HepG2 (cell line): ENCODE measurements at places on chromosomes 16 and 17.

DNA sequence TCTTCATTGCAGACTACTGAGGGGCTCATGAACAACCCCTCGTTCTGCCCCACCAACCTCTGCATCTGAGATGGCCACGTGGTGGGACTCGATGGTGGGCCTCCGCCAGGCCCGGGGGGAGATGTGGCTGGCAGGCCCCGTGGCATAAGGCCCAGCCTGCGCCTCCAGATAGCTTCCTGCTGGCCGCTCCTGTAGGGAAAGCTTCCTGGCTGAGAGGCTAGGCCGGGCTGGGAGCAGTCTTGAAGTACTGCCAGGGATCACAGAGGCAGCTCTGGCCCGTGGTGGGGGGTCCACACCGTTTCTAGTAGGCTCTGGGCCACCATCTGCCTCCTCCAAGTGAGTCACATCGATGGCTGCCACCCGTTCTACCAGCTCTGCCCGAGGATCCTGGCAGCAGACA is 7.6 kb downstream of the CAMKK1 start:
- DNase-seq, result no peak

DNA sequence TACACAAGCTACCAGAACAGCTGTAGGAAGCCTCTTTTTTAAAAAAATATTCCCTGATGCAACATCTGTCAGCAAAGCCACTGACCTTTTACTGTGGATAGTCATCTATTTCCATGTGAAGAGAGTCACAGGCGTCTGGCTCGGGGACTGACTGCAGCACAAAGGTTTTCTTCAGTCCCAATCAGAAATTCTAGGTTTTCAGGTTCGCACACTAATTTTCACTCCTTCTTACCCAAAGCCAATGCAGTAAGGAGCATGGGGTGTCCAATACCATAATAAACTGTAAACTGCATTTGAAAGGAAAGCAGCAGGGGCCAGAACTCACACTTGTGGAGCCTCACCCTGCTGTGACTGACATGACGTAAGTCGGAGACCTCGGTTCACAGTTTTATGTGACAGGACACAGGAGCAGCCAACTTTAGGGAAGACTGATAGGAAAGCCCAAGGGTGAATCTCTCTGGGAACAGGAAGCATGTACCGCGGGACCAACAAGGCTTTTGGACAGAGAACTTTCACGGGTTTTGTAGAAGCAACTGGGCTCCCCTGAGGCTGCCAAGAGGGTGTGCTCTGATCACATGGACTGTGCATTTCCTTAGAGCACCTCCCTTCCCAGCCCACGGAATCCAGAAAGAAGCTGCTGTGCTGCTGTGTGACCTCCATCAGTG is 9.1 kb upstream of the TMEM100 start:
- no peak for DNase-seq

DNA sequence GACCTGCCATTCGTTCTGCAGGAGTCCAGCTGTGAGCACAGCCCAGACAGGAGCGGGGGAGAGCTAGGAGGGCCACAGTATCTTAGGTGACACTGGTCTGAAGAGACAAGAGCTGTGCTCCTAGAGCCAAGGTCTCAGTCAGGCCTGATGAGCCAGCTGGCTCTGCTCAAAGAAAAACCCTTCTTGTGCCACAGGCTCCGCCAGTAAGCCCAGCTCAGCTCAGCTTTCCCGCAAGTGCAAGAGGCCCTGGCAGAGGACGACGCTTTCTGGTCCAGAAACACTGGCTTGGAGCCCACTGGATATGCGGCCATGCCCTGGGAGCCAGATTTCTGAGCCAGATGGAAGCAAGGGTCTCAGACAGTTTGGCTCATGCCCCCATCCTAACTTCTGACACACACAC is 23.9 kb downstream of the PEMT start:
- no peak for DNase-seq

- DNase-seq, result no peak
These were observed 398.5 kb upstream of the DYNLRB2 start for GRCh38 chr16:80142281-80142680.

DNA sequence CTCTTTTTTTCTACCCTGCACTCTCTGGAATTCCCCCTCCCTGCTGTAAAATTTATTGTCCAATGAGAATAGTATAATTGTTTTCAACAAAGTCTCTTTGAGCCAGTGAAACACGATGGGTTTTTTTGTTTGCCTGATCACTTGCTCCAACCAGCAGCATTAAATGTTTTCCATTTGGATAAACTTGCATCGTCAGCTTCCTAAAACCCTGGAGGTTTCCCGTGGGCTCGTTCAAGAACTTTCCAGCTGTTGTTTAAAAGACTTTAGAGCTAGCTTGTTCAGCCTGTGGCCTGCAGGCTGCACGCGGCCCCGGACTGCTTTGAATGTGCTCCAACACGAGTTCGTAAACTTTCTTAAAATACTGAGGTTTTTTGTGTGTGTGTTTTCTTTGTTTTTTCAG is 14.9 kb downstream of the NAGPA start:
- DNase-seq, result no peak

DNA sequence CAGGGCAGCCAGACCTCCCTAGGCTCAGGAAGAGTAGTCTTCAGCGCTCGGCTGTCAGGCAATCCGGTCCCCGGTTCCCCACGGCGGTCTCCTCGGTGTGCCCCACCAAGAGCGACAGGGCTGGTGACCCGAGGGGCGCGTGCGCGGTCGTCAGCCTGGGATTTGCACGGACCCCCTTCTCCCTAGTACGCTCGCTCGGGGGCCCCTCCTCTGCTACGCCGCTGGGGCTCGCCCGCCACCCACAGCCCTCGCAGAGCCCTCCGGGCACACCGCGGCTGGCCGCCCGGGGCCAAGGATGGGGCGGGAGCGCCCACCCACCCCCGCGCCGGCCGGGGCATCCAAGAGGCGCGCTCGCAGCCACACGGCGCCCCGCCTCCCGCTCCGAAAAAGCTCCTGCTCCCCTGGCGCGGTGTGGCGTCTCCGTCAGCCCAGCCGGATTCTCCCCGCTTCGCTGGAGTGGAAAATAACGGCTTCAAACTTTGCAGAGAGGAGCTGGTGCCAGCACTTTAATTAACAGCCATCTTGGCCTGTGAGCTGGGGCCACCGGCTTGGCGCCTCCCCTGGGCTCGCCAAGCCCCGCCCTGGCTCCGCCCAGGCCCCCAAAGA is 2.1 kb upstream of the C1QL1 start:
- DNase-seq, result no peak

- no peak for DNase-seq
These were observed 910 bp downstream of the ITGAL start for GRCh38 chr16:30473231-30474073.

GRCh38 chr16:65010125-65010524 is 111.7 kb downstream of the CDH11 start:
- DNase-seq, result no peak

DNA sequence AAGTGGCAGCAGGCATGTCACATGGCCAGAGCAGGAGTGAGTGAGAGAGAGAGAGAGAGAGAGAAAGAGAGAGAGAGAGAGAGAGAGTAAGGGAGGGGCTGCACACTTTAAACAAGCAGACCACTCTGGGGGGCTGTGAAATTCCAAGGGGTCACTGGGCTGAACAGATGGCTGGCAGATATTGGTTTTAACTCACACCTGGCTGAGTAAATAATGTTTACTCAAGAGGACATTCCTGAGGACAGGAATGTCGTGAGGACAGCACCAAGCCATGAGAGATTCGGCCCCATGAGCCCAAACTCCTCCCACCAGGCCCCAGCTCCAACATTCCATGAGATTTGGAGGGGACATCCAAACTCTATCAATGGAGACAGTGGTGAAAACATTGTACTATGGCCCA is 269.7 kb downstream of the CBLN1 start:
- no peak for DNase-seq

DNA sequence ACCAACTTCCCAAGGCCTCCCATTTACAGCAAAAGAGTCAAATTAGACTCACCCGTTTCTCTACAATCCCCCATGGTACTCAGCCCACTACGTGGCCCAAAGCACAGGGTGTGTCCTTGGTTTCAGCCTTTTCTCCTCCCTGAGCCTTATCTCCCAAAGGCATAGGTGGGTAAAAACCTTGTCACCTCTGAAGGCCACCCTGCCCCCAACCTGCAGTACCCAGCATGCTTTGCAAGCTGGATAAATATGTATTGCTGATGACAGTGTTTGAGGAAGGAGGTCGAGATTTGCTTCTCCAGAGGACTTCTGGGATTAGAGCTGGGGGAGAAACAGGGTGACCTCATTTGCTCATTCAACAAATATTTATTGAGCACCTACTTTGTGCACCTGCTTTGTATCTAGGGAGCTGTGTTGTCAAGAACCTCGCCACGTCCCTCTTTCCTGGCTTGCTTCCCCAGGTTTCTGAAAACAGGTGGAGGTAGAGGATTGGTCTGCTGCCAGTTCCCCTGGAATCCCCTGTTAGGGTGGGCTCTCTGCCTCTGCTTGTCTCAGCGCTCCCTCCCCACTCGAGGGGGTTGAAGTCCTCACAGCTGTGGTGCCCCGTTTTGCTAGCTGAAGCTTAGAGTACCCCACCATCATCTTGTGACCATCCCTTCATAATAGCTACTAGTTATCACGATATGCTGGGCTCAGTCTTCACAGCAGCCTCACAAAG is 3.0 kb downstream of the LASP1 start:
- peak; percentile 92 for DNase-seq

- DNase-seq, result no peak
These were observed 13.9 kb upstream of the TMC7 start for GRCh38 chr16:18969855-18970240.

- no peak for DNase-seq
These were observed 492.2 kb downstream of the WWOX start for GRCh38 chr16:78591682-78592103.

GRCh38 chr17:37117373-37118142 is 168.8 kb downstream of the AATF start:
- no peak for DNase-seq

- DNase-seq, result no peak
These were observed 21.5 kb upstream of the PSMD7 start for GRCh38 chr16:74275031-74275636.

- no peak for DNase-seq
These were observed 221.3 kb downstream of the C16orf78 start for GRCh38 chr16:49594685-49595498.

DNA sequence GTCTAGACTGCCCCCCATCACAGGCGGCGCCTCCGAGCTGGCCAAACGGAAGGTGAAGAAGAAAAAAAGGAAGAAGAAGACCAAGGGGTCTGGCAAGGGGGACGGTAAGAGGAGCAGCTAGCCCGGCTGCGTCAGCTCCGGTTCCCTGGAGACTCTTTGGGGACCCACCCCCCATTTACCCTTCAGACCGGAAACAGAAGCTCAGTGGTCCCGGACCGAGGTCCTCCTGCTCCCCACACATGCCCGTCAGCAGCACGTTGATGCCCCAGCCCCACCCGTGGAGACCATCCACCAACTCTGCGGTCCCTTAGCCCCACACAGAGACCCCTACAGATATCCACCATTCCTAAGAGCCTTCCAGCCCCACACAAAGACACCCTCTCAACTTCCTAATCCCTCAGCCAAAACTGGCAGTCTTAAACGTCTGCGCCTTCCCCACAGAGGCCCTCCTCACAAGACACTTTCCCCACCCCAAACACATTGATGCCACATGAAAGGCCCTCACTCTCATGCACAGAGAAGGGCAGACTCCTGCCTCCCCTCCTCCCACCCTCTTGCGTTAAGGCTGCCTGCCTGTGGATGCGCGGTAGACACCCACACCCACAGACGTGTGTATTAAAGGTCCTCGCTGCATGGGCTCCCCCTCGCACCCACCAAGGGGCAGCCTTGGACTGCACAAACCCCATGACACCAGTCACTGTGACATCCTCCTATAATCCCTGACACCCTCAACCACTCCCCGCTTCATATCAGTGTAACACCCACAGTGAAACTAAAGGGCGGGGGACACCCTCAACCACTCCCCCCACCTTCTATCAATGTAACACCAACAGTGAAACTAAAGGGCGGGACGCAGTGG is 58.2 kb upstream of the RPH3AL start:
- no peak for DNase-seq

GRCh38 chr17:41666237-41666641 is 22.4 kb upstream of the EIF1 start:
- no peak for DNase-seq

- DNase-seq, result no peak
These were observed 70.1 kb upstream of the CREBBP start for GRCh38 chr16:3950343-3951193.

GRCh38 chr16:68564382-68564985 is 25.4 kb downstream of the ZFP90 start:
- no peak for DNase-seq

DNA sequence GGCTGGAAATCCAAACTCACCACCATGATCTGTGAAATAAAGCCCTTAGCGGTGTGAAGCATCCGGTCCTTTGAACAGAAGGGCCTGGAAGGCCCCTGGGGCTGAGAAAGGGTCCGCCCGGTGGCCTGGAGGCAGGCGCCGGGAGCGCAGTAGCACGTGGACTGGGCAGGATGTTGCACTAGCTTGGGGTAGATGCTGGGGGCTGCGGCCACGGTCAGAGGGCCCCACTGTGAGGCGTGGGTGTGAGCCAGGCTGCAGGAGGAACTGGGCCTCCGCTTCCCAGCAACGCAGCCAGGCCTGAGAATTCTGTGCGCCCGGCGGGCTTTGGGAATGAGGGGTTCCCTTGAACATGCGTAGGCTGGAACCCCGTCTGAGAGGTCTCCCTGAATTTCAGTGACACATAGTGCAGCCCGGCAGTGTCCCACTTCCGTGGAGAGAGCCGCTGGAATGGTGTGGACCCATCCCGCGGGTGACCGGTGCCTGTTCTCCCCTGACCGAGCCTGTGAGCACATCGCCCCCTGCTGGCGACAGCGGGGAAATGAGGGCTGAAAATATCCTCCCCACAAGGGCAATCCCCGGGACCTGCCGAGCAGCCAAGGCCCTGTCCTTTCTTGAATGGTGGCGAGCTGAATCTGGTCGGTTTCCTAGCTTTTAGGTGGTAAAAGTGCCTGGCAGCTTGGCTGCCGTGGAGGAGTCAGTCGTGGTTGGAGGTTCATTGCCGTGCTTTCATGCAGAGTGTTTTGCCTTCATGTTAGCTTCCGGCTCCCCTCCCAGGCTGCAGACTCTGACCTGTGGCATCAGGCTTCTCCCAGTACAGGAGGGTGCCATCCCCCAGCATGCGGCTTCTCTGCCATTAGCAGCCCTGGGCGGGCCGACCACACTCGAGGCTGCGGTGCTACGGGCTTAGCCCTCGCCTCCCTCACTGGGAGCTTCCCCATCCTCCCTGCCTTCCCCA is 43.8 kb downstream of the DNAJA2 start:
- DNase-seq, result peak; percentile 60

DNA sequence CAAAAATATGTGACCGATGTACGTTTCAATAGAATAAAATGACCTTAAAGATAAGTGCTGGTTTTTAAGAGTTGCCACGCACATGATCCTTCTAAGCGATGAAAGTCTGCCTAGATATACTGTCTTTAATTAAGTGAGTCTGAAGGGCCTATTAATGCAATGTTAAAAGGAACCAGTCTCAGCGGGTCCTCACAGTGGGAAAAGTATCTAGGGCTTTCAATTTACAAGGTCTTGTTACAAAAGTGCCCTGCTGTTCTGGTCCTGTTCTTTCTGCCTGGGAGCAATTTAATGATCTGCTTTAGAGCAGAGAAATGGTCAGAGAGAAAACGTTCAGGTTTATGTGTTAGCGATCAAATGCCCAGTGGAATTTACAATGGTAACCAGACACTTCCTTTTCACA is 864.0 kb downstream of the KCNJ2 start:
- no peak for DNase-seq
